ENCODE measurements at places on chromosomes 12 and 14.

- DNase-seq: no peak
Observed at GRCh38 chr14:97848317-97848980, 1051.3 kb downstream of the VRK1 start.

GRCh38 chr14:95260537-95261361, 59.0 kb downstream of the CLMN start:
- peak; percentile 87 for DNase-seq

- DNase-seq: peak; percentile 72
Observed at GRCh38 chr12:75446857-75447256, 33.7 kb upstream of the GLIPR1 start.

DNA sequence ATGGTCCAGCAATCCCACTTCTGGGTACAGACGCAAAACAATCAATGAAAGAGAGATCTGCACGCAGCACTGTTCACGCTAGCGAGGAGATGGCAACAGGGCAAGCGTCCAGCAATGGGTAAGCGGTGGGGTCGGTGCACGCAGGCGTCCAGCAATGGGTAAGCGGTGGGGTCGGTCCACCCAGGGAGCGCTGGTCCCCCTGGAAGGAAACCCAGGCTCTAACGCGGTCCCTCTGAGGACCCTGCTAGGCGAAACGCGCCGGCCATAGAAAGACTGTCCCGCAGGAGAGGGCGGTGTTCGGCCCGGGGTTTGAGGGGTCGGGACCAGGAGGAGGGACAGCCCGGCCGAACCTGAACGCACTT, 618 bp upstream of the PGAM5 start:
- no peak for DNase-seq

DNA sequence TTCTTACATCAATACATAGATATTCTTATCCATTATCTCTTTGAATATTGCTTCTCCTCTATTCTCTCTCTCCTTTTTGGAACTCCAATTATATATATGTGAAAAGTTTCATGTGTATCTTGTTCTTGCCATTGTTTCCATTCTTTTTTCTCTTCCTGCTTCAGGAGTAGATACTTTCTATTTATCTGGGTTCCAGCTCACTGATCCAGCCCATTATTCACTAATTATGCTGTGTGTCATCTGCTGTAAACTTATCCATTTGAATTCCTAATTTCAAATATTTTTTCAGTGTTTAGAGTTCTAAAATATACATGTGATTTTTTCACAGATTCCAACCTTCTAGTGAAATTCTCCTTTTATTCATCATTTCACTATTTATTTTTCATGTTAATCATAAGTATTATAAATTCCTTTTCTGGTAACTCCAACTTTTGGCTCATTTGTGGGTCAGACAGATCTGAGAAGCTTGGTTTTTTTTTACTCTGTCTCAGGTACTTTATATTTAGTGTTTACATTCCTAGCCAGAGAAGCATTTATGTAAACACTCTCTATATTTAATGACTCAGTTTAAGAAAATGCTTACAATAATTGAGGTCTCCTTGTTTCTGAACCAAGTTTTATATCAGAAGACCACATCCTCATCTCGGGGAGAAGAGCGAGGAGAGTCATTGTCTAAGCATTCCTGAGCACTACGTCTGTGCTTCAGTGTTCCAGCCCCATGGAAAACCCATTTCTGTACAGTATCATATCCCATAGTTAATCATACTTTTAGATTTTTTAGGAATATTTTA, 15.9 kb upstream of the AMIGO2 start:
- peak; percentile 89 for DNase-seq

- no peak for DNase-seq
Observed at GRCh38 chr12:123634142-123634561, 523 bp downstream of the GTF2H3 start.

GRCh38 chr12:2344885-2345284, 292.1 kb downstream of the CACNA1C start:
- DNase-seq: no peak

DNA sequence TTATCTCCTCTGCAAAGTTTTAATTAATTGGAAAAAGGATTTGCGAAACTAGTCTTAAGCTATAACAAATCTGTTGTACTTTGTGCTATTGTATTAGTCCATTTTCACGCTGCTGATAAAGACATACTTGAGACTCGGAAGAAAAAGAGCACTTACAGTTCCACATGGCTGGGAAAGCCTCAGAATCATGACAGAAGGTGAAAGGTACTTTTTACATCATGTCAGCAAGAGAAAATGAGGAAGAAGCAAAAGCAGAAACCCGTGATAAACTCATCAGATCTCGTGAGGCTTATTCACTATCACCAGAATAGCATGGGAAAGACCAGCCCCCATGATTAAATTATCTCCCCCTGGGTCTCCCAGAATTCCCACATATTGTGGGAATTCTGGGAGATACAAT, 118.1 kb upstream of the PRKD1 start:
- DNase-seq: no peak

- DNase-seq: no peak
Observed at GRCh38 chr14:32683679-32684078, 255.0 kb upstream of the NPAS3 start.

GRCh38 chr12:65838330-65838976, 14.2 kb downstream of the HMGA2 start:
- DNase-seq: no peak

DNA sequence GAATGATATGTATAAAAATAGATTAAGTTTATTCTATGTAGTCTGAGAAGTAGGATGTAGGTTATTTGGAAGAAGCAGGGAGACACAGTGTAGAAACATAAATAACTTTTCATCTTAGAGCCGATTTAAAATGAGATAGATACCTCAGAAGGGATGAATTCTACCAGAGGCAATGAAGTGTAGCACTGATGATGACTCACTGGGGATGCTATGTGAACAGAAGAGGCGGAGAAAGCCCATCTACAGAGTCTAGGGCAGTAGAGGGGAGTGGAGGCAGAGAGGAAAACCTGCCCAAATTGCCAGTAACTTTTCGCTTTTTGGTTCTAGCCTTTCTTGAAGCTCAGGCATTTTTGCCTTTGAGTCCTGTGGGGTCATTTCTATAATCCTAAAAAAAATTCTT, 451.8 kb downstream of the ATP23 start:
- DNase-seq: peak; percentile 29

- no peak for DNase-seq
Observed at GRCh38 chr12:85630851-85631250, 205.4 kb downstream of the RASSF9 start.

- peak; percentile 61 for DNase-seq
Observed at GRCh38 chr14:78010688-78011087, 159.5 kb upstream of the NRXN3 start.

- DNase-seq: no peak
Observed at GRCh38 chr14:102933618-102934231, 11.3 kb downstream of the AMN start.

DNA sequence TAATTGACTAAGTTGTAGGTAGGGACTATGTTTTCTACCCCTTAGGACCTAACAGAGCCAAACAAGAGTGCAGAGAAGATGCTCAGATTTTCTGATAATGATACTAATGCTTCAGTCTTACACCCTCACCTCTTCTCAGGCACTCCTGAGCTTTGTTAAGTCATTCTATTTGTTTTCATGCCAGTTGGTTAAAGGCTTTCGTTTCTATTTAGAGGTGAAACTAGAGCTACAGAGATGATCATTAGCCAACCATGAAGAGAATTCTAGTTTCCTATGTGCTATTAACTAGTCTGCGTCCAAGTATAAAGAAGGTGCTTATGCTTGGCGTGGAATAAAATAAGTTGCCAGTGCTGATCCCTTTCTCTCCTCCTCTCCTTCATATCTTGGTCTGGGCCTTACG, 34.6 kb upstream of the PYGL start:
- no peak for DNase-seq

DNA sequence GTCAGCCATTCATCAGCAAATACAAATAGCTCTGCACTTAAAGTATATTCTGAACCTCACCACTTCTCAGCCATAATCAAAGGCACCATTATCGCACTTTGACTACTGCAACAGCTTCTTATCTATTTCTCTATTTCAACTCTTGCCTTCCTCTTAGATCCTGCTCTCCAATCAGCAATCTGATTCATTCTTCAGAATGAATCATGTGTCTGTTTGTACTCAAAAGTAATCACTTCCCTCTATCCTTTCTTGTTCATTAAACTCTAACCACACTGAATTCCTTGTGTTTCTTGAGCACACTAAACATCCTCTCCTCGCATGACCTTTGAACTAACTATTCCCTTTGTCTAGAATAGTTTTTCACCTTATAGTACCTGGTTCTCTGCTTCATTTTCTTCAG, 12.8 kb upstream of the OR4E1 start:
- no peak for DNase-seq

GRCh38 chr14:69325646-69326265, 65.8 kb downstream of the GALNT16 start:
- no peak for DNase-seq

- no peak for DNase-seq
Observed at GRCh38 chr12:28443337-28443736, 253.1 kb downstream of the CCDC91 start.

DNA sequence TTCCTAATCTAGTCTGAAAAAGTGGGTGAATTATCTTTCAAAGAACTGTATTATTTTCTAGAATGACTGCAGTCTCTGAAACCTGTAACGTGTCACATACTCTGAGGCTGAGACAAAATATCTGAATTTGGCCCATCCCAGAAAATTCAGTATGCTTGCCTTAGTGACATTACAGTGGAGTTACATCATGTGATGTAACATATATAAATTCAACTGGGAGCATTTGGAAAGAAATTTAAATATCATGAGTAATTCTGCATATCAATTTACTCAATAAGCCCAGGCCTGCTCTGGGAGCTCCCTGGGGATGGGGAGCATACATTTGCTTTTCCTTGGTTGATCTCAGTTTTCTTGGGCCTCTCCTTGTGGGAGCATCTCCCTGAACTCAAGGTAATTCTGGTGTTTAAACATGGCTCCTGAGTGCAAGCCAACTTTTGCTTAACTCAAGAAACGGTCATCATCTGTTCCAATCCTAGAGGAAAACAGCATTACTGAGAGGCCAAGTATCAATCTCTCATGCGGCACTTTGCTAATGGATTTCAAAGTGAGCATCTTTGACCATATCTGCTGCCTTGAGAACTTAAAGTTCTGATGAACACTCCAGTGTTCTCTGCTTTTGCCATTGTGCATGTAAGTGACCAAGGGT, 54.4 kb downstream of the AKAP6 start:
- no peak for DNase-seq

- no peak for DNase-seq
Observed at GRCh38 chr12:115353467-115353866, 669.5 kb upstream of the TBX3 start.

DNA sequence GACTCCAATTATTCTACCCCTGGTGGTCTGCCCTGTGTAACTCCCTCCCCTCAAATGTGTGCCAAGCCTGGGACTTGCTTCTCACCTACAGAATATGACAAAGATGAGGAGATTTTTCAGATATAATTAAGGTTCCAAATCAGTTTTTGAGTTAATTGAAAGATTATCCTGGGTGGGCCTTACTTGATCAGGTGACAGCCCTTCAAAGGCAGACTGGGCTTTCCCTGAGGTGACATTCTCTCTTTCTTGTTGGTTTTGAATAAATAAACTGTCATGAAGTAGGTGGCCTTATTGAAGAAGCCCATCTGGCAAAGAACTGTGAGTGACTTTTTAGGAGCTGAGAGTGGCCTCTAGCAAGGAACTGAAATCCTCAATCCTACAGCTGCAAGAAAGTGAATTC, 106.0 kb downstream of the BRMS1L start:
- DNase-seq: no peak

DNA sequence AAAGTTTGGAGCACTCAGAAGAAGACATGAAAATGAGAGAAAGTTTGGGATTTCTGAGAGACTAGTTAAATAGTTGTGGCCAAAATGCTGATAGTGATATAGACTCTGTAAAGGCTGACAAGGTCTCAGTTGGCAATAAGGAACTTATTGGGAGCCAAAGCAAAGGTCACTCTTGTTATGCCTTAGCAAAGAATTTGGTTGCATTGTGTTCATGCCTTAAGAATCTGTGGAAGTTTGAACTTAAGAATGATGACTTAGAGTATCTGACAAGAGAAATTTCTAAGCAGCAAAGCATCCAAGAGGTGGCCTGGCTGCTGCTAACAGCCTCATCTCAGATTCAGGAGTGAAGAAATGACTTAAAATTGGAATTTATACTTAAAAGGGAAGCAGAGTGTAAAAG, 113.8 kb downstream of the PIK3C2G start:
- DNase-seq: no peak

DNA sequence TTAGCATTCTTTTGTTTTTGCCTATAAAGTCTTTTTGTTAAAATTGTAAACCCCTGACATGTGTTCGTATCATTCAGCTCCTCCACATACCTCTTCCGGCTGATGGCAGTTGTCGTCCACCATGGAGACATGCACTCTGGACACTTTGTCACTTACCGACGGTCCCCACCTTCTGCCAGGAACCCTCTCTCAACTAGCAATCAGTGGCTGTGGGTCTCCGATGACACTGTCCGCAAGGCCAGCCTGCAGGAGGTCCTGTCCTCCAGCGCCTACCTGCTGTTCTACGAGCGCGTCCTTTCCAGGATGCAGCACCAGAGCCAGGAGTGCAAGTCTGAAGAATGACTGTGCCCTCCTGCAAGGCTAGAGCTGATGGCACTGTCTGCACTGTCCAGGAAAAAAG, 7.7 kb downstream of the ALKBH2 start:
- DNase-seq: no peak

GRCh38 chr12:79689477-79690141, 1.2 kb downstream of the PAWR start:
- DNase-seq: peak; percentile 52

DNA sequence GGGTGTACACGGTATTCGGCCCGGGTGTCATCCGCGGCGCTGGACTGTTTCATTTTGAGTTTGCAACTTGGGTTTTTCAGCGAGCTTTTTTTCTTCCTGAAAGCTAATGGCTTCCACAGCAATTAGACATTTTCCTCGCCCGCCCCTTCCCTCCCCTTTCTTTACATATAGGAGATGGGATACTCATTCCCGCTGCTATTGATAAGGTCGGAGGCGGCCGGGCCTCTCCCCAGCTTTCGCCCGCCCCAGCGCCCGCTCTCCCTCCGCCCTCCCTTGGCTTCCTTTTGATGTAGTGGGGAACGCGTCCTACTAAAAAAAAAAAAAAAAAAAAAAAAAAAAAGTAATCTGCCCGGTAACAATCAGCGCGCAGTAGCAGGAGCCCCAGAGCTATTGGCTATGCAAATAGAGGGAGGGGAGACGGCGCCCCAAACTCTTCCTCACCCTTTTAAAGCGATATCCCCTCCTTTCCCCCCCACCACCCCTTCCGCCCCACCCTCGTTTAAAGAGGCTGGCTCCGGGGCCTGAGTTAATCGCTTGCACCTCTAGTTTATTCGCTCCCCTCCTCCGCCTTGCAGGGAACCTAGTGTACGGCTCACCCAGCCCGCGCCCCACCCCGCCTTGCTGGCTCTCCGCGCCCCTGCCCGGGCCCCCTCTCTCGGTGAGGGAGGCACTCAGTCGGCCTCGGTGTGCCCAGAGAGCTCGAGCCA, 1.7 kb upstream of the CCND2 start:
- peak; percentile 64 for DNase-seq

DNA sequence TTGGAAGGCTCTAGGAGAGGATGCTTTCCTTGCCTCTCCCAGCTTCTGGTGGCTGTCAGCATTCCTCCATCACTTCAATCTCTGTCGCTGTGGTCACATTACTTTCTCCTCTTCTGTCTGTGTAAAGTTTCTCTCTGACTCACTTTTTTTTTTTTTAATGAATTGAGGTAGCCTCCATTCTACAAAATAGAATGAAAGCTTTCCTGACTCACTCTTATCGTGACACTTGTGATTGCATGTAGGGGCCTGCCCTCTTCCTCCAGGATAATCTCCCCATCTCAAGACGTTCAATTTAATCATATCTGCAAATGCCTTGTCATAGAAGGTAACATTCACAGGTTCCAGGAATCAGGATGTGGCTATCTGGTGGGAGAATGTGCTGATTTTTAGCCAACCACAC, 153.5 kb upstream of the HMGA2 start:
- DNase-seq: peak; percentile 48

GRCh38 chr14:87231336-87232026, 761.5 kb downstream of the GALC start:
- DNase-seq: peak; percentile 7
